A549 treated with RU486 at 1 μM for 4 hours (cell line): ENCODE measurements at places on chromosomes 7 and 10. TPM values are rescaled to one million over a fixed set of nuclear protein-coding genes. Genes with fewer than 3 reads are reported as not detected.

Gene SPDYE2
- not detected in 5 replicates for total RNA-seq

Gene NPTX2
- 0.06 to 0.09 TPM (median 0.07 TPM) in 5 replicates for total RNA-seq

Gene RASA4
- 1.7 to 2.7 TPM (median 2.3 TPM) in 5 replicates for total RNA-seq

Gene RHEB
- 99.7 to 183 TPM (median 159 TPM) in 5 replicates for total RNA-seq

Gene PHKG1
- total RNA-seq = 0.21 to 0.61 TPM (median 0.44 TPM) in 5 replicates

Gene HABP2
- total RNA-seq = 0.05 to 0.21 TPM (median 0.09 TPM) in 5 replicates

Gene CYP26A1
- total RNA-seq = 2.1 to 4.0 TPM (median 2.5 TPM) in 5 replicates

Gene OSBPL3
- 9.5 to 13.6 TPM (median 12.7 TPM) in 5 replicates for total RNA-seq

Gene FASTK
- total RNA-seq = 48.1 to 80.5 TPM (median 74.4 TPM) in 5 replicates

Gene BMPR1A
- 15.1 to 26.7 TPM (median 23.2 TPM) in 5 replicates for total RNA-seq

Gene ACTR3C
- not detected in 5 replicates for total RNA-seq
